Eye (tissue), 1 donor: ENCODE measurements at places on chromosomes 12 and 14.

GRCh38 chr14:75068294-75069120 lies 934 bp upstream of the ZC2HC1C start:
- peak; percentile 77 for DNase-seq

DNA sequence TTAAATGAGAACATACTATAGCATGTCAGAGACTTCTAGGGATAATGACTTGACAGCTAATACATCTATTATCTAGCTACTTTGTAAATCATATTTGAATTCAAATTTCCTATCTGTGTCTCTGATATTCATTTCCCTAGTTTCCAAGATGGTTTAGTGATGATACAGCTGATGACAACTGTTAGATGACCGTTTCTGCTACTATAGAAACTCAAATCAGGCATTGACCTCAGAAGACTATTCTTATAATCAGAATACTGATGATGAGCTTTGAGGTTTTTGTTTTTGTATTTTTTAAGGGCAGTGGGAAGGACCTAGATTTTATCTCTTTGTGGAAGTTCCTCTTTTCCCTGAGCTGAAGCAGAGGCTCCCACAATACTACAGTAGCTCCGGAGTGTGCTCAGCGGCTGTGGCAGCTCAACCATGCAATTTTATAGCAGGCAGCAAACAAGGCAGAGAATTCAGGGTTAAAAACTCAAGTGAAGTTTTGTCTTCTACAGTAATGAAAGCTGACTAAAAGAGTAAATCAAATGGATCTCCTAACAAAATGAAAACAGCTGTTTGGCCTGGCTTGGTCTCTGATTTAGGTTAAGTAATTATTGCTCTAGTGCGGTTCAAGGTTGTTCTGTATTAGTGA lies 145.1 kb downstream of the SLC25A21 start:
- DNase-seq = peak; percentile 38

DNA sequence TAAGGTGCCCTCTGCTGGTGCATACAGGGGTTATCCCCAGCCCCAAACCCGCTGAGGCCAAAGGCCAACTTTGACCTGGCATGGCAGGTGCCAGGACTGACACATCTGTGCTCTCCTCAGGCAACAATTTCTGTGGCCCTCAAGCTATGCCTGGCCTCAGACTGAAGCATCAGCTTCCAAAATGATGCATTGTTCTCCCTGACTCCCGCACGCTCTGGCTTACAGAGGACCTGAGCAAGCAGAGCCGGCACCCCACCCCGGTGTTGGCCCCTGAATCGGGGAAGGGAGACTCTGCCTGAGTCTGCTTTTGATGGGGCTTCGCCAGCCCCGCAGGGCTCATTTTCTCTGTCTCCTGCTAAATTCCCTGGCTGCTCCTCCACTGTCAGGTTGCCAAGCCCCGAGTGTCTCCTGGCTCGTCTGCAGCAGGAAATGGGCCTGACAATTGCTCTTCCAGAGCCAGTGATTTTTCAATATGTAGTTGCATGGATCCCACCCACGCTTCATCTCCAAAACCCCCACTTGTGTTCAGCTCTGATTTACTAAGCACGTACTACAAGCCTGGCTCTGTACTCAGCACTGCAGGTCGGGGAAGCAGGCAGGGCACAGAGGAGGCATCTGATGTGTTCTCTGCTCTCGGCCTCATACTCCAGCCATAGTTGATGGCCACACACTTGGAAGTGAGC lies 126.1 kb downstream of the SLC38A6 start:
- peak; percentile 34 for DNase-seq

- no peak for DNase-seq
Measured at GRCh38 chr12:85588221-85588620, 248.0 kb downstream of the RASSF9 start.

GRCh38 chr12:94374124-94374523 lies 85.5 kb downstream of the CEP83 start:
- DNase-seq = no peak

DNA sequence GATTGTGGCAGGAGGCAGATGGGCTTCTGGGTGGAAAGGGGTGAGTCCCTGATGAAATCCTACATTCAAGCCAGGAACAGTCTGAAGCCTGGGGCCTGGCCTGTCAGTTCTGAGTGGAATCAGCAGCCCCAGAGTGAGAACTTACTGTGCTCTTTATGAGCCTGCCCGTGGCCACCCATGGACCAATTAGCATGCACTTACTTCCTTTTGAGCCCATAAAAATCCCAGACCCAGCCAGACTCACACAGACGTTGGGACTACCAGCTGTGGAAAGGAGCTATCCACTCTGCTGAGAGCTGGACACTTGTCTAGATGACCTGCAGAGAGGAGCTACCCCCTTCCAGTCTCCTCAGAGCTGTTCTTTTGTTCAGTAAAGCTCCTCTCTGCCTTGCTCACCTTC lies 104.5 kb downstream of the MNAT1 start:
- no peak for DNase-seq

DNA sequence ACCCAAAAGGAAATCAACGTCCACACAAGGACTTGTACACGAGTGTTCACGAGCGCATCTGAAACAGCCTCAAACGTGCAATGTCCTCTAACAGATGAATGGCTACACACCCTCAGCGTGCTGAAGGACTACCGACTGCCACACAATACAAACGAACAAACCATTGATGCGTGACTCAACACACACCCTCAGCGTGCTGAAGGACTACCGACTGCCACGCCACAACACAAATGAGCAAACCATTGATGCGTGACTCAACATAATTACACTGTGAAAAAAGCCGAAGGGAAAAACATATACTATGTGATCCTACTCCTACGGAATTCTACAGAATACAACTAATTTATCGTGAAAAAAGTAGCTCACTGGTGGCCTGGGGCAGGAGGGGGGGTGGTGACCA lies 25.1 kb upstream of the BTBD6 start:
- no peak for DNase-seq

DNA sequence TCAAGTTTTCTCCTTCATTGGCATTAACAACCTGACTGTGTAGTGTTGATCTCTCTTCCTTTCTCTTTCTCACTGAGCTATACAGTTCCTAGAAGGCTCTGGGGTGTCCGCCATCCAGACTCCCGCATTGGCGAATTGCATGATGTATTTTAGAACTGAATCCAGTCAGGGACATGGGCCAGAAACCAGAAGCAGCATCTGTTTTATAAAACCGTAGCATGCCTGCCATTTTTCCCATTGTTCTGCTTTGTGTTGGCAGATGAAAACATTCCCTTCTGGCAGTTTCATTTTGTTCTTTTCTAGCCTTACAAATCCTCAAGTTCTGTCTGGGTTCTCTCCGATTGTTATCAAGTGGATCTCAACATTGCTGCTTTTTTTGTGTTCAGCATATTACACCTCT lies 268.3 kb upstream of the SEL1L start:
- DNase-seq = peak; percentile 41

GRCh38 chr12:53539526-53539925 lies 32.2 kb upstream of the NPFF start:
- no peak for DNase-seq

DNA sequence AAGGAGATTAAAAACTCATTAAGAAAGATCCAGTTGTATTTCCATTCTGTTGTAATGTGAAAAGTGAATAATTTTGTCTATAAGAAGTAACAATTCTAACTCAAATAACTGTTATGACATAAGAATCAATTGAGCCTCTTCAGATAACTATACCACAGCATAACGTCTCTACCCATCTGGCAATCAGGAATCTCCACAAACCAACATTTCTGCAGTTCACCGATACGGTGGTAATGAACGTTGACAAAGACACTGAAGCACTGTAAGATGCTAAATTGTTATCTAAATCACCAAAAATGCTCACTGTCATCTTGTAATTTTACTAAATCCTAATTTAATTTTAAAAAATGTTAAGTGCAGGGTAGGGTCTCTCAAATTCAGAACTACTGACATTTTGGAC lies 130.9 kb upstream of the USP15 start:
- DNase-seq = no peak

DNA sequence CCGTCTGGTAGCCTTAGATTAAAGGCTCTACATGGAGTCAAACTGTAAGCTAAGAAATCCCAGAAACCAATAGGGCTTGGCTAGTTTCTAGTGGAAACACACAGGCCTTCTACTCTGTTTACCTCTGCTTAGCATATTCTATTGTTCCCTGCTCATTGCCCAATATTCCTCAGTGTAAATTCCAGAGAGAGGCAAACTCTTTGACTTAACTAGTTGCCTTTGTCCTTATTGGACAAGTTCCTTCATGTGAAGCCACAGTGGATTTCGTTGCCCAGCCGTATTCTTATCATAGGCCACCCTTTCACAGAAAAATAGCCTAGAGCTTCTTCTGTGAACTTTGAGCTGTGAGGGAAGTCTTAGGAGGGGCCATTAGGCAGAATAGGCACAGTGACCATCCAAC lies 186.1 kb downstream of the PLCZ1 start:
- DNase-seq = no peak

DNA sequence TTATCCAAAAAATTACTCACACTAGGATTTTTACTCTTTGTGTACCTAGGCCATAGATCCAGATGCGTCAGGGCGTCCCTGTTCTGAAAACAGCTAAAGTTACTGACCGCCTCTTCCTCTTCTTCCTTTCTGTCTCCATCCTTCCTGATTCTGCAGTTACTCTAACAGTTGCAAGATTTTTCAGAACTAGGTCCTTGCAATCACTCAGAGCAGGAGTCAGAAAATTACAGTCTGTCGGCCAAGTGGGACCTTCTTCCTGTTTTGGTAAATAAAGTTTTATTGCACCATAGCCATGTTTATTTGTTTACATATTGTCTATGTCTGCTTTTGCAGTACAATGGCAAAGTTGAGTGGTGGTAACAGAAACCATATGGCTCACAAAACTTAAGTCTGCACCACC lies 25.6 kb upstream of the FGF6 start:
- no peak for DNase-seq

- no peak for DNase-seq
Measured at GRCh38 chr12:100823963-100824362, 29.4 kb downstream of the ANO4 start.
